ENCODE measurements at places on chromosomes 2 and 18.
A peak's percentile ranks its signal among the peaks of the same experiment; 100 is the strongest.

DNA sequence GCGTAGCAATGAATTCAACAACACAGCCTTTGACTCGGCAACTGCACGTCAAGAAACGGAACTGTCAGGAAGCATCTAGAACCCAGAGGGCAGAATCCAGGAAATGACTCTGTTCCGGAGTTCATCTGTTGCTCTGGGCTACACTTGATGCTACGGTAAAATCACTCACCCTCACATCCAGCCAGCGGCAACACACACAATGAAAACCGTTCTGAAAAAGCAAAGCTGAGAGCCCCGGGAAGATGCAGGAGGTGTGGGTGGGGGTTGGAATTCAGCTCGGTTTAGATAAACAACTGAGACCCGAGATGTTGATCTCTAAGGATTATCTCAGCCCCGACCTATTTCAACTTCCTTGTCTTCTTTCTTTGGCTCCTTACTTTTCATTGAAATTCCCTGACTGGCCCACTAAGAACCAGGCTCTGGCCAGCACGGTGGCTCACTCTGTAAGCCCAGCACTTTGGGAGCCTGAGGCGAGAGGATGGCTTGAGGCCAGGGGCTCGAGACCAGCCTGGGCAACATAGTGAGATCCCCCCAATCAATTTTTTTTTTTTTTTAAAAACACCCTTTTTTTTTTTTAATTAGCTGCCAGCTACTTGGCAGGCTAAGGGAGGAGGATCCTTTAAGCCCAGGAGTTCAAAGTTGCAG lies 13.3 kb upstream of the RAB17 start:
- peak; percentile 63 for DNase-seq

DNA sequence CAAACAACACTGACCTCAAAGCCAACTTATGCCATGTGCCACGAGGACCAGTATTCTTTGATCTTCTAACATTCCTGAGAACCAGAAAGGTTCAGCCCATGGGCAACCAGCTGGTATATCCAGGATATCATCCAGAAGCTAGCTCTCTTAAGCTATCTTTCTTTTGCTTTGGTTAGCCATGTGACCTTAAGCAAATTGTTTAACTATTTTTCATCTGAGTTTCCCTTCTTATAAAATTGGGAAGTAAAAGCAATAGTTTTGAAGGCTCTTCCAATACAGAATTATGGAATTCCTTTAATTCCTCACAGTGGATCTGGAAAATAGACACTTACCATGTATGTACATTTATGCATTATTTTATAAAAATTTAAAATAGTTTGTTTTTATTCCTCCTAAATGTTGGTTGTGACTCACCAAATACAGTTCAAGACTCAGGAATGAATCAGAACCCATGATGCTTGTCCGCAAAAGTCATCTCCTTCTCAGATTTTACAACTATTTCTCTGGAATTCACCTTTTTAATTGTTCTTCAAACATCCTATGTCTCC lies 435.7 kb downstream of the ZEB2 start:
- peak; percentile 85 for DNase-seq

DNA sequence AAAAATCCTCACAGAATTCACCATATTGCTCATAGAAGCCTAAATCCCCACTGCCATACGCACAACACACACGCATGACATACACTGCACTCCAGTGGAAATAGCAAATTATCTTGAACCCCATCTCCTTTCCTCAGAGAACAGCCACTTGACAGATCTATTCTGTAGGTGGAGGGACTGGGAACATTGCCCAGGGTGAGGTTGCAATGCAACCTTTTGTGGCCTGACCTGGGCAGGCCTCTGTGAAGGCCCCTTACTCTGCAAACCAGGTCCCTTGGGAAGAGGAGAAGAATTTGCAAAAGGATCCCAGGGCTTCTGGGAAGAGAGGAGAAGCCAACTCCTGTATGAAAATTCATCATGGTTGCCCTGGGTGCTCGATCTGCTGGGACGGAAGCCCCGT lies 51.9 kb downstream of the SDC1 start:
- no peak for DNase-seq

- DNase-seq: no peak
Measured at GRCh38 chr2:110650346-110650745, 27.5 kb downstream of the BUB1 start.

DNA sequence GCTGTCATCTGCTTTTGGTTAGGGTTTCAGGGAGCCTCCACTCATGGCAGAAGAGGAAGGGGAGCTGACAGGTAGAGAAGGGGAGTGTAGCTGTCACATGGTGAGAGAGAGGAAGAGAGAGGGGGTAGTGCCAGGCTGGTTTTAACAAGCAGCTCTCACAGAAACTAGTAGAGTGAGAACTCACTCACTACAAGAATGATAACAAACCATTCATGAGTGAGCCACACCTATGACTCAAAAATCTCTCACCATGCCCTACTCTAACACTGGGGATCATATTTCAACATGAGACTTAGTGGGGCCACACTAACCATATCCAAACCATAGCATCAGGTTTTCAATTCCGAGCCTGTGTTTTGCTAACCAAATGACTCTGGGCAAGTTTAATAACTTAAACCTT lies 274.9 kb upstream of the VWC2L start:
- DNase-seq: peak; percentile 49

DNA sequence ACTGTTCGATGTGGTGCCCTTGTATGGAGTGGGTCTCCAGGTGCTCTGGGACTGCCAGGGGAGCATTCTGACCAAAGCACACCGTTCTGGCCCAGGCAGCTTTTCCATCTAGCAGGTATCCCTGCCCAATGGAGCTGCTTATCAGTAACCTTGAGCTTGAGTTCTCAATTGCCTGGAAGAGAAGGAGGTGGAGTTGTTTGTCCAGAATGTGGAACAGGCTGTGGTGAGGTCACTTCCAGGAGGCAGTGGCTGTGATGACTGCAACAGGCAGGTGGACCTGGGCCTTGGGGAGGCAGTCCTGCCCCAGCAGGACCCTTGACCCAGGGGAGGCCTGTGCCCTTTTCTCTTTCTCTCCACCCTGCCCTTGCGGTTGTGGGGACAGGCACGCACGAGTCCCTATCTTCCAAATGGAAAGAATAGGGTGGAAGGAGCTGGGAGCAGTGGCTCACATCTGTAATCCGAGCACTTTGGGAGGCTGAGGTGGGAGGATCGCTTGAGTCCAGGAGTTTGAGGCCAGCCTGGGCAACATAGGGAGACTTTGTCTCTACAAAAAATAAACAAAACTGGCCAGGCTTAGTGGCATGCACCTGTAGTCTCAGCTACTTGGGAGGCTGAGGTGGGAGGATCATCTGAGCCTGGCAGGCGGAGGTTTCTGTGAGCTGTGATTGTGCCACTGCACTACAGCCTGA lies 66.2 kb upstream of the MCFD2 start:
- no peak for DNase-seq

- no peak for DNase-seq
Measured at GRCh38 chr18:54968807-54969206, 9.5 kb upstream of the CCDC68 start.

- peak; percentile 77 for DNase-seq
Measured at GRCh38 chr2:235500761-235501672, 7.2 kb downstream of the AGAP1 start.

- DNase-seq: peak; percentile 56
Measured at GRCh38 chr2:38269421-38269820, 107.7 kb downstream of the ATL2 start.

- DNase-seq: peak; percentile 94
Measured at GRCh38 chr2:226118471-226119429, 680.9 kb downstream of the IRS1 start.
